ENCODE measurements at places on chromosomes 12 and 14. TPM values are rescaled to one million over a fixed set of nuclear protein-coding genes. Genes with fewer than 3 reads are reported as not detected.

Gene BMAL2
- 15.9 TPM for total RNA-seq

Gene TCL1B
- 5.5 TPM for total RNA-seq

Gene GARIN6
- not detected for total RNA-seq

Gene ACSS3
- 28.9 TPM for total RNA-seq

Gene TMEM106C
- total RNA-seq, result 83.7 TPM

Gene CELA1
- not detected for total RNA-seq

- DNase-seq, result peak; percentile 96
These were observed 82.6 kb upstream of the TRAF3 start for GRCh38 chr14:102694530-102695166.

GRCh38 chr12:88993651-88994050, 358.6 kb downstream of the DUSP6 start:
- peak; percentile 65 for DNase-seq

GRCh38 chr12:8622646-8623045, 10.0 kb upstream of the AICDA start:
- no peak for DNase-seq

DNA sequence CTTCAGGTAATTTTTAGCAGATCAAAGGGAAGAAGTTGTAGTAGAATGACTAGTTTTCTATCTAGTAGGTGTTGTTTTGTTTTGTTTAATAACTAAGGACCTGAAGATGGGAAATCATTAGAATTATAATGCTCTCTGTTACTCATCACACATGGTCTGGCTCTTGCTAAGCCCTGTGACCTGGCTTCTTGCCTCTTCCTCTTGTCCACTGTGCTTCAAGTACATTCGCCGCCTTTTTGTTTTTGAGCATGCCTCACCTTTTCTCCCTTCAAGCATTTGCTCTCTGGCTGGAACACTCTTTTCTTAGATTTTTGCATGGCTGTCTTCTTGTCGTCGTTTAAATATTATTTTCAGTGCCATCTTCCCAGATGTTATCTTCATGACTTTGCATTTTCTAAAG, 47.7 kb downstream of the DAAM1 start:
- no peak for DNase-seq

GRCh38 chr12:89153341-89153740, 199.0 kb downstream of the DUSP6 start:
- DNase-seq, result no peak

- DNase-seq, result no peak
These were observed 374.2 kb downstream of the PRKD1 start for GRCh38 chr14:29553427-29553826.

DNA sequence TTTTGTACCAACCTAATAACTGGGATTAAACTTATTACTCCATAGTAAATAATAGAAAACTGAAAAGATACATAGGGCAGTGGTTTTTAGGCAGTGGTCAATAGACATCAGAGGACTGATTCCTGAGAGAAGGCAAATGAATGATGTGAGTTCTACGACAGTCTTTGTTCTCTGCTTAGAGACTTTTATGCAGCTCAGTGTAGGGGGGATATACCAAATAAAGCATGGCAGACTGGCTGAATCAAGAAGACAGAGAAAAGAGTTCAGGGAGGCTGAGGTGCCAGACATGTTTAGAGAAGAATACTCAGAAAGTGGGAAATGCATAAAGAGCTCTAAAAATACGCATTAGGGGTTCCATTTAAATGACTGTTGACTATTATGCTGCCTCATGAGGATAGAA, 320.8 kb upstream of the FAR2 start:
- DNase-seq, result no peak

DNA sequence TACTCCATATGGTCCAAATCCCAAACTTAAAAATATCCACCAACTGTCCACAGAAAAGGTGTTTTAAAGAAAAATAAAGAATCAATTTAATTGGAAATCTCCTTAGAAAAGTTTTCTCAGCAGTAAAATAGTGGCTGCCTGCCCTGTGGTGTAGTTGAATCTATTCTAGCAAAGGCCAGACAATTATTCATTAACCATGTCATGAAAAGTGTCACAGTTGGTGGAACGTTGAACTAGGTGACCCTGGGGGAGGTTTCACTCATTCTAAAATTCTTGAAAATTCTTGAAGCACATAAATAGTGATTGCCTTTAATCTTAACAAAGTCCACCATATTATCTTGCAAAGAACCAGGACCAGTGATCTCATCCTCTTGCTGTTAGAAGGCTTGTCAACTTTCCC, 78.4 kb upstream of the GZMB start:
- DNase-seq, result no peak

- peak; percentile 60 for DNase-seq
These were observed 270.3 kb downstream of the CCDC91 start for GRCh38 chr12:28460420-28461130.

DNA sequence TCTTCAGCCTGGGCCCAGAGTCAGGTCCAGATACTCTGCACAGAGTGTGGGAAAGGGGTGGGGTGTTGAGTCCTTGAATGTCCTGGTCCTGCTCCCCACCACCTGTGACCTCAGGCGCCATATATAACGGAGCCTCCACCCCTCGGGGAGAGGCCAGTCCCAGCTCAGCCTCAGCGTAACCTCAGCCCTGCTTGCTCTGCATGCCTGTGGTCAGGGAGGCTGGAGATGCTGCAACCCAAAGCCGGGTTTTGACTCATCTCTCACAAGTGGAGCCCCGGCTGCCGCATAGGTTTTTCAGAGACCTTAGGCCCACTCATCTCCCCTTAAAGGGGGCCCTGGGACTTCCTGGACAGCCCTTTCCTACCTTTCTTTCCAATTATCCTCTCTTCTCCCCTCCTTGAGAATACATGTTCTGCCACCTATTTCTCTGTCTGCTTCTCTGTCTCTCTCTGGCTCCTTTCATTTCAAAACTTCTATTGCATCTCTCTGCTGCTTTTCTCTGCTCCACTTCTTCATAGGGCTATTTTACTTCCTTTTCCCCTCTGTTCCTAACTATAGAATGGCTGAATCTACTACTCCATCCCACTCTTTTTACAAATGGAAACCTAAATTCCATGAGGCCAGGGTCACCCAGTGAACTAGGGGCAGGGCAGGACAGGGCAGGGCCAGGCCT, 1.2 kb downstream of the ITGB7 start:
- no peak for DNase-seq

DNA sequence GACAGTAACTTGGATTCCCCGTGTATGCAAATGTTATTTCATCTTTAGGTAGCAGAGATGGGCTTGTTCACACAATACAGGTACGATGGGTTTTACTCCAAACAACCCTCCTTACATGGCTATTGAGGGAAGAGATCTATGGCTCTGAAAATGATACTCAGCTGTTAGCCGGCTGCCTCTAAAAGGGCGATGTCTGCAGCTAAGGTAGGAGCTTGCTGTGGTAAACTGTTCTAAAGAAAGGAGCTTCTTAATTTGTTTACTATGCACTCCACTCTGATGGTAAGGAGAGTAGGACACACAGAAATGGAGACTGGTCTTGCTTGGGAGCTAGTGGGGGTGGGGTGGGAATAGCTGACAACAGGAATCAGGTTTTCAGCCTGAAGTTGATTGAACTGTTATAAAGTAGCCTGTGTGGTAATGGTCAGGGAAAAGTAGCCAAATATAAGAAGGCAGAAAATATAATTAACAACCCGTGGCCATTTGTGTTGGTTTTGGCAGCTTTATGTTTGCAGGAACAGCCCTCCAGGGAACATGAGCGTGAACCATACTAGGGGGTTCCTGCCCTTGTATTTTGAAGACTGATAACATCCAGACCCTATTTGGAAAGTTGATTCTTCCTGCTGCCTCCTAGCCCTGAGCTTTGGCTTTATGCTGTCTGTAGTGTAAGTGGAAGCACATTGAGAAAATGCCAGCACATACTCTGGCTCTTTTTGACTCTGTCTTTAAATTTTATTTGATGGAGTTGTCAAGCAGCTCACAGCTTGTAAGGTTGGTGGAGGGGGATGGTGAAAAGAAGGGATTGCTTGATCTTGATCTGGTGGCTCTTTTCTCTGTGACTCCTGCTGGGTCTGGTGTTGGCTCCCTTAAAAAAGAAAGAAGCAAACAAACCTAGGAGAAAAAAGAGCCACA, 929.8 kb downstream of the DIO2 start:
- peak; percentile 41 for DNase-seq
